ENCODE measurements at places on chromosomes 4 and X.

DNA sequence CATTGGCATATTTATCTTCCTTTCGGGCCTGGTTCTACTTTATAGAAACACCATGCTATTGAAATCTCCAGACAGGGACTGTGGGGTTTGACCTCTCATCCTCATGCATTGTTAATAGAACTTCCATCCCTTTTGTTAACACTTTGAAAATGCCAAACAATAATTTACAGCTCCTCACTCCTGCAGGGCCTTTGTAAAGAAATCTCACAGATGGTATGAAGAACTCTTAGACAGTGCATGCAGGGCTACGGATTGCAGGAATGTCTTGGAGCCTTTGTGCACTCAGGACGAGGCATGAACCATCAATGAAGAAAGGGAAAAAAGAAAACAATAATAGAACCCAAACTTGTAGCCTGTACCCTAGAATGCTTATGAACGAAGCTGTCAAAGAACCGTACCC, 92.8 kb upstream of the TMEM47 start:
- DNase-seq: no peak

GRCh38 chr4:127307996-127308395, 324.8 kb upstream of the INTU start:
- DNase-seq: no peak

- no peak for DNase-seq
These were observed 1.6 kb upstream of the ARMCX4 start for GRCh38 chrX:101483705-101484104.

DNA sequence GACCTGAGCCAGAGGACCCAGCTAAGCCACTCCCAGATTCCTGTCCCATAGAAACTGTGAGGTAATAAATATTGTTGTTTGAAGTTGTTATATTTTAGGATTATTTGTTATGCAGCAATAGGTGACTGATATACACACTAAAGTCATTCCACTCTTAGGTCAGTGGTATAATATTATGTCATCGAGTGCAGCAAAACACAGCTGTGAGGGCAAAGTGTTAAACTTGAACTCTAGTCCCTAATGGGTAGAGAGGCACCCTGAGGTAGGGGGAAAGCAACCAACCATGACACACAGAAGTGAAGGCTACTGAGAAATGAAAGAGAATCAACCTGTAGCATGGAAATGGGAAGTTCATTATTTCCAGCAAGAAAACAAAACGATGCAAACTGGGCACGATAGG, 66.6 kb downstream of the ATXN3L start:
- DNase-seq: no peak

DNA sequence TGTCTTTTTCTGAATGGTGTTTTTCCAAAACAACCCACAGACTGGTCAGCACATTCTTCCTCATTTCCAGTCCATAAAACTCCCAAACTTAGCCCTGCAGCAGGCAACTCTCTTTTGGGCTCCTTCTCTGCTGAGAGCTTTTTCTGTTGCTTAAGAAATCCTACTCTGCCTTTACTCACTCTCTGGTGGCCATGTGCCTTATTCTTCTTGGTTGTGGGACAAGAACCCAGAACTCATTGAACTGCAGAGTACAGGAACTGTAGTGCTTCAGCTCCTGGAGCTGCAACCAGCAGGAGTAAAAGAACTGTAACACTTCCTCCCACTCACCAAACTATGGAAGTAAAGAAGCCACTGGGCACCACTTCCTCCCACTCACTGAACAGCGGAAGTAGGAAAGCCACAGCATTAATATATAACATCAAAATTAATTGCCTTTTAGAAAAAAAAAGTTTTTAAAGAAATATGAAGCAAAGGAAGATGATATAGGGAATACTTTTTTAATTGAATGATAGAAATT, 864.1 kb upstream of the PCDH10 start:
- no peak for DNase-seq
